NCI-H1436 (cell line): ENCODE measurements at places on chromosomes 13 and 19.
A peak's percentile ranks its signal among the peaks of the same experiment; 100 is the strongest.

DNA sequence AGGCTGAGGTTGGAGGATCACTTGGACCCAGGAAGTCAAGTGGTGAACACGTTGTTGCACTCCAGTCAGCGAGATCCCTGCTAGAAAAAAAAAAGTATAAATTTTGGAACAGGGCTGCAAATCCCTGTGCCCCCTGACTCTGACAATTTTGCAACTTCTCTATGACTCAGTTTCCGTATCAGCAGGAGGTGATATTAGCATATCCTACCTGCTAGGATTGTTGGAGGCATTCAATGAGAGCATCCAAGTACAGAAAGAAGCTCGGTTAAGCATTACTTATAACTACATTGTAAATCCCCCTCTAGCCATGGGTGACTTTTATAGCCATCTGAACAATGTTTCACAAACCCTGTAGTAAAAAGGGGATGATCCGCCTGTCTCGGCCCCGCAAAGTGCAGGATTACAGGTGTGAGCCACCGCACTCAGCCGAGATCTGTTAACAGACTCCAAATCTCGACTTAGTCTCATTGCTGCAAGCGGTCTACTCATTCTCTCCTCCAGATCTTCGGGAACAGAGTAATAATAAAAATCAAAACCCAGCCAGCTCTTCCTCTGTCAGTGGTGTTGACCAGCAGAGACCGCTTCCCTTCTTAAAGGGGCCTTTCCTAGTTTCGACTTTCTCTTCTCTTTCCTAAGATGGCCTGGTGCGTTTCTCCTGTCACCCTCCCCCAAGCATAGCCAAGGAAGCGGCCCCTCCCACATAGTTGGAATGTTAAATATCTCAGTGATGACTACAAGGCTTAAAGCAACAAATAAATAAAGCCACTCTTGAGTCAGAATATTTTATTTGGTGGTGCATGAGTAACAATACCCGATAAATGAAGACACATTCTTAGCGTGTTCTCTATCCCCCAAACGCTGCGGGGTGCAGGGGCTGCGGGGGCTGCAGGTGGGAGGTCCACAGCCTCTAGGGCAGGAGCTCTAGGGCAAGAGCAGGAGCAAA lies 10.3 kb upstream of the BICRA start:
- no peak for DNase-seq

DNA sequence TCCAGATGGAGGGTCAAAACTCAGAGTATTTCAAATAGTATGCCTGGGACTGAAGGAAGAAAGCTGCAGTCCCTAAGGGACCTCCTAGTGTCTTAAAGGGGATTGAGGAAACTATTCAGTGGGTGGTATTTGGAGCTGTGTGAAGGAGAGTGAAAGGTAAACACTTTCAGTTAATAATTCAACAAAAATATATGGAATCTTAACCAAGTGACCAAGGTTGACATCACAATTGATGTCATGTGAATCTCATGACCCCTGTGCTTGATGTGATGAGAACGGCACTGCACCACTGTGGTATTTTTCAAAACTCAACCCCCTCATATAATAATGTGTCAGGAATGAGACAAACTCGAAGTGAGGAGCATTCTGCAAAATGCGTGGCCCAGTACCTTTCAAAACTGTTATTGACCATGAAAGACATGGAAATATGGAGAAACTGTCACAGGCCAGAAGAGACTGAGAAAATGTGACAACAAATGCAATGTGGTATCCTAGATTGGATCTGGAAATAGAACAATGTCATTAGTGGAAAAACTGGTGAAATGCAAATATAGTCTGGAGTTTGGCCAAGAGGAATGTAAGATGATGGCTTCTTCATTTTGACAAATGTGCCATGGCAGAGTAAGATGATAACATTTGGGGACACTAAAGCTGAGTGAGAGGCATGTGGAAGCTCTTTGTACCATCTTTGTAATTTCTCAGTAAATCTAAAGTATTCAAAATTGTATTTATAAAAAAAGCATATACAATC lies 553.9 kb downstream of the RFC3 start:
- no peak for DNase-seq

DNA sequence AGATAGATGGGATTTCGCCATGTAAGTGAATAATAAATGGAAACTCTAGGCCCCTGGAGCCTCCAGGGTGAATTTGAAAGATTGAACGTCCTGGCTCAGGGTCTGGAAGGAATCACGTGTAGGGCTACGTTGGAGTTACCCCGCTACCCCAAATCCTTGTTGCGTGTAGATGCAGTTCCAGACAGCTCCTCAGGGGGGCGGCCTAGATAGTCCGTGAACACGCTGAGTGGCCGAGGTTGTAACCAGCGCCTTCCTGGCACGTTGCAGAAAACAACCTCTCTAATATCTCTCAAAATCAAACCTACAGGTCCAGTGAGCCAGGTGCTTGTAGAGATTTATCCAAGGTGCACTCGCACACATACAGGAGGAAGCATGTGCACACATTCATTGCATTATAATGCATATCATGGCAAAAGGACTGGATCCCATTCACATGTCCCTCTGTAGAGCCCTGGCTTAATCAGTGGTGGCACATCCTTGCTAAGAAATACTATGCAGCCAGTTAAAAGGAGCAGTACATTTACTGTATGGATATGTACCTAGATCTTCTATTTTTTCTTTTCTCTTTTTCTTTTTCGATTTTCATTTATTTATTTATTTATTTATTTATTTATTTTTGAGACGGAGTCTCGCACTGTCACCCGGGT lies 2.5 kb upstream of the KEAP1 start:
- DNase-seq, result peak; percentile 24

- no peak for DNase-seq
These were observed 2.7 kb downstream of the B3GNT3 start for GRCh38 chr19:17797424-17798201.

GRCh38 chr13:76750126-76750525 lies 136.1 kb downstream of the KCTD12 start:
- no peak for DNase-seq

- peak; percentile 98 for DNase-seq
These were observed 4.4 kb downstream of the C19orf67 start for GRCh38 chr19:14080887-14081796.

DNA sequence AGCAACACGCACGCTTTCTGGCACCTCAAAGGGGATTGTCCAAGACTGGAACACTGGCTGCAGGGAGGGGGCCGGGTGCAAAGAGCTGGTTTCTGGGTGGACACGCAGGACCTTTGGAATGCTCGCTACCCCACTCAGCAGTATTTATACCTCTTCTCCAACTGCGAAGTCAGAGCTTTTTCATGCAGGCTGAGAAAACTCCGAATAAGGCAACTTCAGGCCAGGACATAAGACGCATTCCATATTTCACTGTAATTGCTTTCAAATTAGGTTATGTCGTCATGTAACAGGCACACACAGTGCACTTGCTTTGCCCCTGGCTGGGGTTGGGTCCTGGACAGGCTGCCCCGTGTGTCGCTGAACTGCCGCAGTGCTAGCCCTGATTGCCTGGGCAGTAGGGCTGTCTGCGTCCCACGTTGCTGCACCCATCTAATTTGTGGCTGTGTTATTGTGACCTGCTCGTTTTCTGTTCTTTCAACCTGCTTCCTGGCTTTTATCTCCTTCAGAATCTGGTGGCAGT lies 44.5 kb downstream of the ACTN4 start:
- DNase-seq, result no peak

GRCh38 chr13:81770868-81771505 lies 1430.1 kb upstream of the SPRY2 start:
- no peak for DNase-seq
